ENCODE measurements at places on chromosomes 12 and 14.

DNA sequence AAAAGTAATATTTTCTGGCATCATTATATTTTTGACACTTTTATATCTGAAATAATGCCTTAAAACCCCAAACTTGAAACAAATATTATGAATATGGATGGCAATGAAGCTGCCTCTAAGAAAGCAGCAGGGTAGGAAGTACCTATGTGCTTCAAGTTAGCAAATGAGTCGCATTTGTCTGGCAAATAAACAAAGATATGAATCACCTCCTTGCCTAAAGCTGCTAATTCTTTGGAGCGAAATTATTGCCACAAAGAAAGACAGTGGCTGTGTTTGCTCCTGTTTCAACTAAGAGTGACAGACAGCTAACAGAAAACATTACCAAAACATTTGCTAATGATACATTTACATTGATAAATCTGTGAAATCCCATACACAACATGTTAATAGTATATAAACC, 854.9 kb downstream of the RPS29 start:
- no peak for DNase-seq

DNA sequence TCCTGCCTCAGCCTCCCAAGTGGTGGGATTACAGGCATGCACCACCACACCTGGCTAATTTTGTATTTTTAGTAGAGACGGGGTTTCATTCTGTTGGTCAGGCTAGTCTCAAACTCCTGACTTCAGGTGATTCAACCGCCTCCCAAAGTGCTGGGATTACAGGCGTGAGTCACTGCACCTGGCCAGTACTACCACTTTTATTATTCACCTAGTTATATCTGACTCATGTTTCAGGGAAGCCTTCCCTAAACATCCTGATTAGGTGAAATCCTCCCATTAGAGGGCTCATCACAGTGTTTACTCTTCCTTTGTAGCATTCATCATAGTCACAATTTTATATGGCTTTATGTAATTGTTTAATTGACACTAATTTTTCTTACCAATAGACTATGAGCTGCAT, 295.3 kb upstream of the SOX5 start:
- DNase-seq = no peak

- DNase-seq = no peak
Measured at GRCh38 chr14:31070431-31070830, 44.3 kb upstream of the STRN3 start.

DNA sequence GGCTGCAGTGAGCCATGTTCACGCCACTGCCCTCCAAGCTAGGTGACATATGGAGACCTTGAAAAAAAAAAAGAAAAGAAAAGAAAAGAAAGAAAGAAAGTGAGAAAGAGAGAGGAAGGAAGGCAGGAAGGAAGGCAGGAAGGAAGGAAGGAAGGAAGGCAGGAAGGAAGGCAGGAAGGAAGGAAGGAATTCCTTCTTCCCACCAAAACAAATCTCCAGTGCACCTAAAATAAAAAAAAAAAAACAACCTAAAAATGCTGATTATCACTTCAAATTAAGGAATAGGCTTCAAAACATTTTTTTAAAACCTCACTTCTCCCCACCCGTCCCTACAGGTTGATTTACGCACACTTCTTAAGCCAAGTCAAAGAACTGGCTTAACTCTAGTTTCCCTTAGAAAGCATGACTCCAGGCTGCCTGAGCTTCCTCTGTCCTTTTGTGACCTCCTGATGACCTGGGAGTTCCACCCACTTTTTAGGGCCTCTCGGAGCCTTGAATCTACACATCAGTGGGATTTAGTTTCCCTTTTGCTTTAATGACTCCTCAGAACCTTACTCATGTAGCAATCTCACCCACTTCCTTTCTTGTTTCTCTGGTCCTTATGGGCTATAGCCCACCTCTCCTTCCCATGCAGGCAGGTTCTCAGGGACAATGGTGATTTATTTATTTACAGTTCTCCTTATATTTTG, 18.6 kb downstream of the DUSP6 start:
- DNase-seq = no peak

DNA sequence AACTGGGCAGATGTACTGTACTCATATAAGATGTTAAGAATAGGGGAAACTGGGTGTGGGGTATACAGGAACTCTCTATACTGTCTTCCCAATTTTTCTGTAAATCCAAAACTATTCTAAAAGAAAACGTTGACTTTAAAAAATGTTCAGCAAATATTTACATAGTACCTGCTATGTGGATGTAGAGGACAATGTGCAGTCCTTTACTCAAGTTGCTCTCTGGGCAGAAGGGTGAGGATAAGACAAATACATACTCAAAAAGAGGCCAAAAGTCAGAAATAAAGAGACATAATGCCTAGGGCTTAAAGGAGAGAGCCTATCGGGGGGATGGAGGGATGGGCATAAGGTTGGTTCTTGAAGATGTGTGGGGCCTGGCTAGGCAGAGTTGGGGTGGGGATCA, 44.7 kb downstream of the PPP1R36 start:
- DNase-seq = no peak

- DNase-seq = no peak
Measured at GRCh38 chr12:113837084-113837483, 129.0 kb downstream of the RBM19 start.

DNA sequence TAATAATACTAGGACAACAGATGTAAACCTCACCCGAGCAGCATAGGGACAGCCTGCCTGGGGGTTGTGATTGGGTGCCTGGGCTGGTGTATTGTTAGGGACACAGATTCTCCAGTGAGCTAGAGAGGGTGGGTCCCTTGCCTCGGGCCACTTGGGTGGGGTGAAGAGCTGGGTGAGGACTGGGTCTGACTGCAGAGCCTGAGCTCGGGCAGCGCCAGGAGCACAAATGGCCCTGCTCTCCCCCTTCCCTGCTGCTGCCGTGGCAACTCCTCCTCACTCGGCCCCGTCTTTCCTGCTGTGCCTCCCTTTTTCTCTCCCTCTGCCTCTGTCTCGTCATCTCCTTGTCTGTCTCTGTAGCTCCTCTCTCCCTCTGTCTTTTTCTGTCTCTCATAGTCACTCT, 115.4 kb downstream of the GLT1D1 start:
- no peak for DNase-seq

- no peak for DNase-seq
Measured at GRCh38 chr12:100820314-100820713, 25.7 kb downstream of the ANO4 start.

- DNase-seq = no peak
Measured at GRCh38 chr14:52131640-52132320, 62.9 kb upstream of the NID2 start.

All from activated CD8-positive, alpha-beta memory T cell treated with anti-CD3 and anti-CD28 coated beads for 1 hour (primary cell).